ENCODE measurements at places on chromosomes 7 and 10.
A peak's percentile ranks its signal among the peaks of the same experiment; 100 is the strongest.

- DNase-seq, result no peak
These were observed 34.3 kb upstream of the PHF14 start for GRCh38 chr7:10939237-10939910.

- DNase-seq, result no peak
These were observed 127.4 kb downstream of the ELAPOR2 start for GRCh38 chr7:86932038-86932512.

- DNase-seq, result peak; percentile 82
These were observed 122.4 kb upstream of the AFAP1L2 start for GRCh38 chr10:114526504-114527238.

GRCh38 chr7:1997537-1998076 lies 235.1 kb downstream of the MAD1L1 start:
- DNase-seq, result no peak

- DNase-seq, result no peak
These were observed 25.6 kb upstream of the RBAK start for GRCh38 chr7:5020098-5020497.

DNA sequence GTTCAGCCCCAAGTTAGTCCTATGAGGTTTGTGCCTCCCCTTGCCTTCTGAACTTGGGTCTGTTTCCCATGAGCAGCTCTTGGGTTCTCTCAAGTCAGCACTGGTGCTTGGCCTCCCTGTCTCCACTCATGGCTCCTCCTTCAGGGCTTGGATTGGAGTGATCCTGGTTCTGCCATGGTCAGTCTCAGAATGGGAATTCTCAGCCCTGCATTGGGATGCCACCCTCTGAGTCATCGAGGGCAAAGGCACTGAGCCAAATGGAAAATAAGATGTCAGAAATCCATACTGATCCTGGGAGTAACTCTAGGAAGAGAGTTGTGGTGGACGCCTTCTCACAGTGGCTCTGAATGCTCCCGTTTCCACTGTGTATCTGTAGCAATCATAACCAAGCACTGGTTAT lies 233.4 kb upstream of the HABP2 start:
- DNase-seq, result no peak

DNA sequence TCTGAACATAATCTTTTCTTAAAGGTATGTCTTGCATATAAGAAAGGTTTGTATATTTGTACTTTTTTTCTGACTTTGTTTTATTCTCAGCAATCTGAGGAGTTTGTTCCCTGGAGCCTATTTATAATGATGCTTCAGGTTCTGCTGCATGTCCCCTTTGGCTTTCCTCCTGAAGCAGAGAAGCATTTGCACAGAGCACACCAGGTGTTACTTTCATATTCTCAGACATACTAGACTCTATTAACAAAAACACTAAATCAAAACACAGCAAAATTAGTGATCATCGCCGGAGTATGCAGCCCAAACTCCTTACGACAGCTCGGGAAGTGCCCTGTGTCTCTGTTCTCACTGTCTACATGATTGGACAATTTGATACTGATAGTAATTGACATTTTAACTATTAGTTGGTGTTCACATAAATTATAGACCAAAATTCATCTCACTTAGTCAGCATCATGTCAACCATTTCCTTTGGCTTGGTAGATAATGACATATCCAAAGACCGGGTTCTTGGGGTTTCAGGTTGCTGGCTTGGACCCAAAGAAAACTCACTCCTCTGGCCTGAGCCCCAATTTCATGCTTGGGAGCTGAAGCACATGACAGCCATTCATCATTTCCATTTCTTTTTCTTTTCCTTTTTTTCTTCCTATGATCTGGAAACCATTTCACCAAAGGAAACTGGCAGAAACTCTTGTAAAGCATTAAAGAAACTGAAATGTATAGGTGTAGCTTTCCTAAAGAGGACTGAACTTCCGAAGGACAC lies 400.1 kb upstream of the NRP1 start:
- no peak for DNase-seq
